Fibroblast of skin of left biceps (primary cell): ENCODE measurements at places on chromosomes 7 and 10.
A peak's percentile ranks its signal among the peaks of the same experiment; 100 is the strongest.

DNA sequence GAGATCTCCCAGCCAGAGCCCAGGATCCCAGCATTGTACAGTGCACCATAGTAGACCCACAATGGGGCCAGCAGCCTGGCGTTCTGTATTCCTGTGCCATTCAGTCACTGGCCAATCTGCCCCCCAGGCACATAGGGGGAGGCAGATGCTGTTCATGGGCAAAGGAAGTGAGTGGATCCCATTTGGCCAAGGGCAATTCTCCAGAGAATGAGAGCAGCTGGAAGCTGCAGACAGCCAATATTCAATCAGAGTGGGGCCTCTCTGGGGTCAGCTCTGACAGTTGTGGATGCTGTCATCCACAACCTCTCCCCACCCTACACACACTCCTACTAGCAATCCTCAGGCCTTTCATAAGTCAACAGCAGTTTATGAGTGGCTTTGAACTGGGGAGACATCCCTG, 17.5 kb downstream of the STEAP1B start:
- DNase-seq: no peak

DNA sequence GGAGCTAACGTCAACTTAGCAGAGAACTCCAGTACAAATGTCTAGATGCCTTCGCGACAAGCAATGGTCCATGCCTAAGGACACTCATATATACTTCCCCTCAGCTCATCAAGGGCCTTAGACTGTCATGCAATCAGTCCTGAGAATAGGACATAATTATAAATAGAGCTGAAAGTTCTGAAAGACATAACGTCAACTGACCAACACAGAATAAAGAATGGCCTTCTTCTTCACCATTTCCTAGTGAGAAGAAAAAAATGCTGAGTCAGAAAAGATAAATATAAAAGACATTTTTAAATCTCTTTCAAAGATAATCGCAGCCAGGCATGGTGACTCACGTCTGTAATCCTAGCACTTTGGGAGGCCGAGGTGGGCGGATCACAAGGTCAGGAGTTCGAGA, 83.2 kb downstream of the ARMH3 start:
- DNase-seq: no peak

GRCh38 chr7:5455175-5455574, 31.5 kb upstream of the TNRC18 start:
- DNase-seq: no peak

DNA sequence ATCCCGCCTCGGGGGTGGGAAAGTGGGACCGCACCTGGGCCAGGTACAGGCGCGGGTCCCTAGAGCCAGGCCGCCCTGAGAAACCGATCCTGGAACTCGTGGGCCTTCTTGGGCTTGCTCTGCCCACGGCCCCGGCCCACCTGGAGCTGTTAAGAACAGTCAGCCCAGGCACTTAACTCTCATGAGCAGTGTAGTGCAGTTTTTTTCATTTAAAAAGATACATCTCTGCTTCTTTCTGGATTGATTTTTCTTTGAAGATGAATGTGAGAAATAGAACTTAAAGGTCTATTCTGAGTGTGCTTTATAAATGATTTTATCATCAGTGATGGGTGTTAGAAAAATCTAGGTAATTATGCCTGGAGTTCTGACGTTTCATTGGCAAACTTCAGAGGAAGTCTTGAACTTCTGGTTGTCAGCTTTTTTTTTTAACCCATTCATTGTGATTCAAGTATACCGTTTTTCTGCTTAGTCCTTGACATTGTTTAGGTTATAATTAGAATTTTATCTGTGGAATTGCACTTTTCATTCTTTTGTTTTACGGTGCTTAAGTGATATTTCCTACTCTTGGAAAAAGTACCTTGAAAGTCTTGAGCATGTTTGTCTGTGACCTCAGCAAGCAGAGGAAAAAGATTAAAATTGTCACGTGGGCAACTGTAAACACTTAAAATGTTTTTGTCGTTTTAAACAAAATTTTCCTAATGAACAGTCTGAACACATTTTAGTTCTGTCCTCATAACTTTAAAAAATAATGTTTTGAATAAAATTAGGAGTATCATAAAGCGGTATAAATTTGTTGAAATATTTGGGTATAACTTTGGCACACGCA, 906 bp downstream of the CDK1 start:
- no peak for DNase-seq

DNA sequence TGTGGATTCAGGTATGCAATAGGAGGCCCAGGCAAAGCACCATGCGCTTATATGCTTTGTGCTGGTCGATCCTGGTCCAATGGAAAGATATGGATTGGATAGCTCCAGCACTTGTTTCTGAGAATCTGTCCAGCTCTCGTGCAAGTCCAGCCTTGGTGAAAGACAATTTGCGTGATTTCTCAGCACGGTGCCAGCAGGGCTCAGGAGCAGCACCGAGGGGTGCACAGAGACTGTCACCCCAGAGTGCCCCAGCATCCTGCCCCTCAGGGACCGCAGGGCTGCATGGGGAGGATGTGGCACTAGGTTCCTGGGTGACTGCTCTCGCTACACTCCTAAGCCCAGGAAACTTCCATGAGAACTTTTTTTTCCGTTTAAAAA, 225.2 kb downstream of the WDR37 start:
- DNase-seq: no peak

- no peak for DNase-seq
These were observed 1.1 kb downstream of the DDIT4 start for GRCh38 chr10:72274730-72275350.

DNA sequence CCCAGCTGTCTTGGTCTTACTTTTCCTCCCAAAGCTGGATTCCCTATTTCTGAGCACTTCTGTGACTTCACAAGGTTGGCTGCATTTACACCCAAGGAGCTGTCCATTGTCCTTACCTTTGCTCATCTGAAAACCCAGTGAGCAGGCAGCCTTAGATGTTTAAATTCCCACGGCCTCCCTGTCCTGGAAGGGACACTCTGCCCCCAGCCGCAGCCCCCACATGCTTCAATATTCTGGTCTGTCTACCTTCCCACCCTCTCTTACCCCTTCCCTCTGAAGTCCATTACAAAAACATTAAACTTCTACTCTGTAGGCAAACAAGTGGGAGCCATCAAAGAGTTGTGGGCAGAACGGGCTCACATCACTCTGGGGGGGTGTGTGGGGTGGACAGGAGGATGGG, 73.8 kb upstream of the EFCAB10 start:
- no peak for DNase-seq

DNA sequence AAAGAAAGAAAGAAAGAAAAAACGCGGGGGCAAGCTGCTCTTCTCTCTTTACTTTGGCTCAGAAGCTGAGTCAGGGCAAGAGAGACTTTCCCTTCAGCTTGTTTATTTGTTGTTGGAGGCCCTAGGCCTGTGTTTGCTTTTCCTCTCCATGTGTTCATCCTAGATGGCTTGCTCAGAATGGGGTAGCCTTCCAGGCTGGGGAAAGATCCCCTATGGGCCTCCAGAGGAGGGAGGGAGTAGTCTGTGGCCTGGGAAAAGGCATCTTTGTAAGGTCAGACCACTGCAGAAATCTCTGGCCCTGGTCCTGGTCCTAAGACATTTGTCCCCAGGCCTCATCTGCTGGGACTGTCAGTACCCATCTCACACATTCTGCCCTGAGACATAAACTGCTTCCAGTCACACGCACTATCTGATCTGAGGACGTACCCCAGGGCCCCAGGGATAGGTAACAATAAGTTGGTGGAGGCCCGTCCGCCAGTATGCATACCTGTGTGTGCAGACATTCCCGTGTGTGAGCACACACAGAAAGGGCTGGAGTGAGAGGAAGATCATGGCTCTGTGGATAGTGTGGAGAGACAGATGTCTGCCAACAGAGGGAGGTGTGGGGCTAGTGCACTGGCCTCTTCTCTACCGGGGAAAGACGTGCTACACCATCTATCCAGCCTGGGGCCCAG, 4.9 kb upstream of the SCD start:
- no peak for DNase-seq

DNA sequence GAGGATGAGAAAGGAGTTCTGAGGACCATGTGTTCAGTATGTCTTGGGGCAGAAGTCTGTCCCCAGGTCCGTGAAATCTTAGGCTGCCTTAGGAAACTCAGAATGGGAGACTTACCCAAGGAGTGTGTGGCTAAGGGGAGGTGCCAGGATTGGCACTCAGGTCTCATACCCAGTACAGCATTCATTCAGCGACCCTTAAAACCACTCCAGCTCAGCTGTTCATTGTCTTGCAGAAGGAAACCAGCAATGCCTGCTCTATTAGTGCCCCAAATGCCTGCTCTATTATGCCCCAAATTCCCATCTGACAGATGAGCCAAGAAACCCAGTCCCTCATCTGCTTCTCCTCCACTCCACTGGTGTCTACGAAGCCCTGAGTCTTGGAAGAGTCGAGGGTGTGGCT, 147.8 kb downstream of the NEURL1 start:
- no peak for DNase-seq

DNA sequence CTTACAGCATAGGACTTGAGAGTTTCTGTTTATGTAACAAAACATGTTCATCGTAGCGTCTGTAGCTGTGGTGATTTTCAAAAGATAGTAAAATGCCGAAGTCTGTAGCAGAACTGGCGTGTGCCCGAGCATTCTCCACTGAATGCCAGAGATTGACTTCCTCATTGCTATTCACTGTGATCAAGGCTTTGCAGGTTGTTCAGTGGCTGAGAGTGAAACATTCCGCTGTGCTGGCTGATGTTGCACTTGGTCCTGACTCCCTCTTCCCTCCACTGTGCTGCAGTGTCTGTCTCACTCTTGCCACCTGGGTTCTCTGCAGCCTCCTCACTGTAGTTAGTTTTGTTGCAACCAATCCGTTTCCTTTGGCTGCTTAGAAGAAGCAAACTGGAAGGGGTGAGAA, 37.6 kb downstream of the FHIP2A start:
- DNase-seq: no peak

DNA sequence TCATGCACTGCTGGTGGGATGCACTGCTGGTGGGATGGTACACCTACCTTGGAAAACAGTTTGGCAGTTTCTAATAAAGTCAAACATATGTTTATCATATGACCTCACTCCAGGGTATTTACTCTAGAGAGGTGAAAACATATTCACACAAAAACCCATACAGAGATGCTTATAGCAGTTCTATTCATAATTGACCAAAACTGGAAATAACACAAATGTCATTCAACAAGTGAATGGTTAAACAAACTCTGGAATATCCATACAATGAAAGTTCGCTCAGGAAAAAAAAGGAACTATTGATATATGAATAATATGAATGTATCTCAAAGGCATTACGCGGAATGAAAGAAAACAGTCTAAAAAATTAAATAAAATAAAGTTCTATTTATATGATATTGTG, 19.5 kb downstream of the CCDC71L start:
- DNase-seq: no peak

DNA sequence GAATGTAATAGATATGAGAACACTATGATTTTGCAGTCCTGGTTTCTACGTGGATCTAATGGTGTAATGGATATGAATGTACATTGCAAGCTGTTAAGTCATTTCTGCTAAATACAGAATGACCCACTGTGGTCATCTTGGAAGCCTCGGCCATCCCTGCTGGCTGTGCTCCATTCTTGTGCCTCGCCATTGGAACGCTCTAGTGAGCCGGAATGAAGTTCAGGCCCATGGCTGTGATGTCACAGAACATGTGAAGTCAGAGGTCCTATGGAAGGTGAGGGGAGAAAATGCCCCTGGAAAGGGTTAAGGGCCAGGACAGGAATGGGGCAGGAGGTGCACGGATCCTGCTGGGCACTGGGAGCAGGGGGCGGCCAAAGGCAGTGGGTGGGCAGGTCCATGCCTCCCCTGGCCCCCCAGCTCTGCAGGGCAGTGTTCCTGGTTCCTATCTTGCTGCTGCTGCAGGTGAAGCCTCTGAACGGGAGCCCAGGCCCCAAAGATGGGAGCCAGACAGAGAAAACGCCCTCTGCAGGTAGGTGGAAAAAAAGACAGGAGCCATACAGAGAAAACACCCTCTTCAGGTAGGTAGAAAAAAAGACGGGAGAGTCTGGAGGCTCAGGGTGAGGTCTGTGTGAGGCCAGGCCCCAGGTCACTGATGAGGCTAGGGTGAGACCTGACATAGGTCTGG, at the start of gene LLCFC1:
Gene LLCFC1 (plus strand): TSS at position 259 of the 685 bp plus-strand sequence. CDS start 138 bp downstream, at position 397.
- no peak for DNase-seq

DNA sequence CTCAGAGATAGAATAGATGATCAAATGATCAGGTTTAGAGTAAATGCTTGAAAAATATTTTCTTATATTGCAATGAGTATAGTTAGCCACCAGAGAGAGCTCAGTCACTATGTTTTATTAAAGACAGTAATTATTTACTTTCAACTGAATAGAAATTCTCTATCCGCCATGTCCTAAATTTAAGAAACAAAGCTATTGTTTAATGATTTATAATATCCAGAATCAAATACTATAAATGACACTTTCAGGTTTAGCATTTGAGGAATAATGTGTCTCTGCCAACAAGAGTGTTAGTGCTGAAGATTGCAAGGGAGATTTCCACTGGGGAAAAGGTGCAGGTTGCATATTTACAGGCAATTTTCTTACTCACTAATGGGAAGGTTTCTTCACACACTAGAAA, 184.7 kb downstream of the DGKB start:
- no peak for DNase-seq

DNA sequence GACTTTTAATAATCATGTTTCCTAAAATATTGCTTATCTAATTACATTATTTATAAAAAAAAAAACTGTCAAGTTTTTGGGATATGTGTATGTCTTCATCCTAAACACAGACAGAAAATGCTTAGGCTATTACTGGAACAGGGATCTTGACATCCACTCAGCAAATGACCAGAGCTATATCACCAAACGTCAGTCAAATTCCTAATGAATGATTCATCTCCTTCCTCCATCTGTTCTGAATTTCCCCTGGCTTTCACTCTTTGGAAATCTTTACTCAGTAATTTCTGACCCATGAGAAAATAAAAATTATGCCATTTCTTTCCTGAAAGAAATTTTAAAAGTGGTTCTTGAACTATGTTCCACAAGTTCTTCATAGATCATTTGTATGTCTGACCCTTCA, 552.4 kb upstream of the KCND2 start:
- peak; percentile 76 for DNase-seq

DNA sequence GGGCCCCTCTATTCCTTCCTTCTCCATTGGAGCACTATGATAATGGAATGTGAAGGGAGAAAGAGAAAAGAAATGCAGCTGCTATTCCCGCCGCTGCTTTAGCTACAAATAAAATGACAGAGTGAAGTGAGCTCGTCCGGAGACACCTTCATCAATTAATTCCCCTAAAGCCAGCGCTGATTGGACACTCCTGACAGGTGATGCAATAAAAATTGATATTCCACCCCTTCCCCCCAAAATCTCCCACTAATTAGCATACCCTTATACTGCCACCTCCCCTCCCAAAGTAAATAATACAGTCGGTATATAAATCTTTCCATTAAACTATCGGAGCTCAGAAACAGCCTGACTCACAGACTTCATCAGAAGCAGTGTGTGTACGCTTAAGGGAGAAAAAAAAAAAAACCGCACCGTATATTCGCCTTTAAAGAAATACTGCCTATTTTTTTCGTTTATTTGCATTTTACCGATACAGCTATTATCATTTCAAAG, 7.3 kb downstream of the SKIDA1 start:
- no peak for DNase-seq

- no peak for DNase-seq
These were observed 46.0 kb downstream of the LCOR start for GRCh38 chr10:96878057-96878456.

GRCh38 chr7:105723572-105723971, 142.3 kb upstream of the EFCAB10 start:
- no peak for DNase-seq
